Cortex of kidney (tissue), 1 donor: ENCODE measurements at places on chromosomes 7 and 10.

DNA sequence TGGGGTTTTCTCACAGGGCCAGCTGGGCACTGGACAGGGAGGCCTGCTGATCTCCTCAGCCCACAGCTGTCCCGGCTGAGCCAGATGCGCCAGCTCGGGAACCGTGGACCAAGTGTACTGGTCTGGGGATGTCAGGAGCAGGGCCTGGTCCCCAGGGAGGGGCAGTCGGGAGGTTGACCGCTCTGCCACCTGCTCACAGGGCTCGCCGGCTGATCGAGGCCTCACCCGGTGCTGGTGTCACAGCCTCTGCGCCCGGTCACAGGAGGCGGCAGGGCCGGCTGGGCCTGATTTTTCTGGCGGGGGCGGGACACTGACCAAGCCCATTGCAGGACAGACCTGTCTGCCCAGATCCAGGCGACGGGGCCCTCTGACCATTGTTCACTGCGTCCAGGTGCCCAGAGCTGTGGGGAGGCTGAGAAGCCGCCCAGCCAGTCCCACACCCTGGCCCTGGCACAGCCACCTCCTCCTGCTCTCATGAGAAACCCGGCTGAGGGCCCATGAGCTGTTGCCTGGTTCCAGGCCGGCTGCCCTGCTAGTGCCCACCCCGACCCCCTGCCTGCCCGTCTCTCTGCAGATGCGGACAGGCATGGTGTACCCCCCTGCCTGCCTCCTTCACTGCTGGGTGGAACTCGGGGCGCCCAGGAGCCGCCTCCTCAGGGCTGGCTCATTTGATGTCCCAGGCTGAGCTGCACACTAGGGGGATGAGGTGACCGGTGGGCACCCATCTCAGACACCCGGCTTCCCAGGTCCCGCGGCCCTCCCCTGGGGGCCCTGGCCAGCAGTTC, 3.0 kb upstream of the TMEM184A start:
- no peak for DNase-seq

GRCh38 chr7:70343519-70343918, 745.2 kb downstream of the AUTS2 start:
- no peak for DNase-seq

GRCh38 chr10:77821551-77821950, 105.0 kb downstream of the DLG5 start:
- DNase-seq = no peak

GRCh38 chr10:48658243-48658974, 26.3 kb upstream of the WDFY4 start:
- no peak for DNase-seq

DNA sequence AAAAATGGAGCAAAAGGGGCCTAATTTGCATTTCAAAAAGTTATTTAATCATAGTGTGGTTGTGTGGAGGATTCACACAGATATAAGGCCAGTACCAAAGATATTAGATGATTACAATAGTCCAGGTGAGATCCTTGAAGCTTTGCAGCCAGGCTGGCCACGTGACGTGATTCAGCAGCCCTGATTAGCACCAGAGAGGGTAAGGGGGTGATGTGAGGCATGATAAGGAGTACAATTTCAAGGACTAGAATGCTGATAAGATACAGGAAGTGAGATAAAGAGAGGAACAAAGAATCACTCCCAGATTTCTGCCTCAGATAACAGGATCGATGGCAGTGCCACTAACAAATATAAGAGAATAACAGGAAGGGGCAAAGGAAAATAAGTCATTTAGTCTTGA, 108.4 kb upstream of the PALS2 start:
- DNase-seq = no peak

DNA sequence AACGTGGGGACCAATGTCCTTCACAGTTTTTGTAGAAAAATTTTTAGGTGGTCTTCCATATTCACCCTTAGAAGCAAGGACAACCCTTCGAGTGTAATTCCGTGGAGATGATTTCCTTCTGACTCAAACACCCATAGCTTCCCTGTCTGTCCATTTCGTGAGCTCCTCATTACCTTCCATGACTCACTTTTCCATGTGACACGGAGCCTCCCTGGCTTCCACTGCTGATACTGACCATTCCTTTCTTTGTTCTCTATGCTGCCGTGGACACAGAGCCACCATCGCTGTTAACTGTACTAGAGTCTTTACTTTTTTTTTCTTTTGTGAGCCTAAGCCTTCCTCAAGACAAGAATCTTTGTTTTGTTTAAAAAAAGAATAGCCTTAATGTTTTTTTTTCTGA, 12.5 kb upstream of the ARMS2 start:
- DNase-seq = no peak

DNA sequence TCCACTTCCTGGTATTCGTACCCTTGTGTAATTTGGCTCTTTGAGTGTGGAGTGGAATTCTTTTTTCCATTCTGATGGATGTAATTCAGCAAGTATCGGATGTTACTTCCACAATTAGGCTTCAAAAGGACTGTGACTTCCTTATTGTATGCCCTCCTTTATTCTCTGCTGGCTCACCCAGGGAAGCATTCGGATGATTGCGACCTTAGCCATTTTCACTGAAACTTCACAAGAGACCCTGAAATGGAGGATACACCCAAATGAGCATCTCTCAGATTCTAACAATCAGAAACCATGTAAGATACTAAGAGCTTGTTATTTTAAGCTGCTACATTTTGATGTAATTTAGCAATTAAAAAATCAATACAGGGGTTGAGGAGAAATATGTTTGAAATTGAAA, 493.1 kb downstream of the DNAJB9 start:
- no peak for DNase-seq

- DNase-seq = no peak
Observed at GRCh38 chr7:90804370-90804769, 208.2 kb downstream of the CDK14 start.

GRCh38 chr10:127159648-127160245, 36.6 kb downstream of the INSYN2A start:
- DNase-seq = no peak

GRCh38 chr10:86060386-86061277, 306.0 kb downstream of the GRID1 start:
- DNase-seq = no peak

- DNase-seq = no peak
Observed at GRCh38 chr7:30965372-30965771, 1.6 kb downstream of the GHRHR start.

GRCh38 chr7:135335628-135336139, 102.0 kb downstream of the STRA8 start:
- no peak for DNase-seq

DNA sequence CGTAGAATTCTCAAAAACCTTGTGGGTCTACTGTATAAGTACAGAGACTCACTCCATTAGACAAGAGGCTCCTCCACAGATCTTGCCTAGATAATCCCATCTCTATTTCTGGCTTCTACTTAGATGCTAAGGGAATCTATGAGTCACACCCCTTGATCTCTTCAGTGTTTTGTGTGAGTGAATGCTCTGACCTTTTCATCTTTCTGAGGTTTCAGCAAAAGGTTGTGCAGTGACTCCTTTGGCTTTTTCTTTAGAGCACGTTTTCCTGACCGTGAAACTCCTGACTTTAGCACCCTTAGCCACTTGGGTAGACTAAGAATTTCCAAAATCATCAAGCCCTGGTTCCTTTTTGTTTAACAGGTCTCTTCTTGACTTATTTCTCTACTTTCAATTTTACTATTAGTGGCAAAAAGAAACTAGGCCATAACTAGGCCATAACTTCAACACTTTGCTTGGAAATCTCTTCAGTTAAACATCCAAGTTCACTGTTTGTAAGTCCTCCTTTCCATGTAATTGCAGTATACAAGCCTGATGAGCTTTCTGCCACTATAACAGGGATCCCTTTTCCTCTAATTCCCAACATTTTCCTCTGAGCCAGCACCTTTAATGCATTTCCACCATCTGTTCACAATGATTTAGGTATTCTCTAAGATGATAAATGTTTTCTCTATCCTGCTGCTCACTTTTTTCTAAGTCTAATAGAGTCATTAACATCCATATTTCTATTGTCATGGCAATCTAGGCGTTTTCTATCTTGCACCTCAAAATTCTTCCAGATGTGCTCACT, 19.4 kb downstream of the COPG2 start:
- no peak for DNase-seq

GRCh38 chr7:30470771-30471170, 7.8 kb downstream of the NOD1 start:
- no peak for DNase-seq

- DNase-seq = no peak
Observed at GRCh38 chr10:23035569-23035968, 59.8 kb upstream of the MSRB2 start.

- DNase-seq = no peak
Observed at GRCh38 chr10:107614939-107615685, 450.6 kb upstream of the SORCS1 start.

GRCh38 chr10:29332061-29332760, 43.3 kb downstream of the LYZL1 start:
- DNase-seq = no peak

DNA sequence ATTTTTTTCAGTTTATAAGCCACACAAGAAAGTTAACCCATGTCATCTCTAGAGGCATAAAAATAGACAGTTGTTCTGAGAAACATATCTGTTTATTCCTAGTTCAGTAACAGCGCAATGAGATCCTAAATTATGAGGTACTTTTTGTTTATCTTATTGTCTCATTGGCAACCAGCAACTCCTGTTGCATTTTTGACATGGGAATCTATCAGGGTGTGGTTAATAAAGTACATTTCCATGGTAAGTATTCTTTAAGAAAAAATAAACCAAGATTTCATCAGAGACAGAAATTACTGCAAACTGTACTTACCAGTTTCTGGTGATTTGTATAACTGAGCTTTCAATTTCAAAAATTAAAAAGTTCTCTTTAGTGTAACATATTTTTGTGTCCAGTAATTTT, 9.0 kb downstream of the FAS start:
- no peak for DNase-seq

GRCh38 chr7:2313450-2314208, 612 bp downstream of the SNX8 start:
- no peak for DNase-seq

GRCh38 chr10:36116040-36116439, 473.9 kb upstream of the FZD8 start:
- DNase-seq = no peak

DNA sequence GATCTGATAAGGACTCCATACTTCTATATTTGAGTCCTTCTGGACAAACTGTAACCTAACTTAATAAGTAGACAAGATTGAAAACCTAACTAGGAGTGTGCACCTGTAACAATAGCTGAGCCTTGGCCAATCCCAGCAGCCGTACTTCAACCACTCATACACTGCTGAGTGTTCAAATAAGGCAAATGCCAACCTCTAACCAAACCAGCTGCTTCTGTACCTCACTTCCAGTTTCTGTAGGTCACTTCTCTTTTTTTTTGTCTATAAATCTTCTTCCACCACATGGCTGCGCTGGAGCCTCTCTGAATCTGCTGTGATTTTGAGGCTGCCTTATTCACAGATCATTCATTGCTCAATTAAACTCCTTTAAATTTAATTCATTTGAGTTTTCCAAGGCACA, 753.2 kb downstream of the DNAJB9 start:
- no peak for DNase-seq

DNA sequence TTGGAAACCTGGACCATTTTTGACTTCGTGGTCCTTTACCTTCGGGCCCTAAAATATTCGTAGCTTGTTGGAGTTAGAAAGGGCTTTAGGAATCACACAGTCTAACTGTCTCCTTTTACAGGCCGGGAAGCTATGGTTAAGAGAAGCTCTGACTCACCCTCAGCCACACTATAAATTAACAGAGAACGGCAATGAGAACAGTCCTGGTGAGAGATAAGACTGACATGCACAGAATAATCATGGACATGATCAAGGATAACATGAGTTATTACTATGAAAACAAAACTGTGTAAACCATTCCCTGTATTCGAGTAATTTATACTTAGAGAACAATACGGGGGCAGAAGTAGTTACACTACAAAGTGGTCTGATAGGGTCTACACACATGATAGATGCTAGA, 162.5 kb upstream of the MALRD1 start:
- no peak for DNase-seq

DNA sequence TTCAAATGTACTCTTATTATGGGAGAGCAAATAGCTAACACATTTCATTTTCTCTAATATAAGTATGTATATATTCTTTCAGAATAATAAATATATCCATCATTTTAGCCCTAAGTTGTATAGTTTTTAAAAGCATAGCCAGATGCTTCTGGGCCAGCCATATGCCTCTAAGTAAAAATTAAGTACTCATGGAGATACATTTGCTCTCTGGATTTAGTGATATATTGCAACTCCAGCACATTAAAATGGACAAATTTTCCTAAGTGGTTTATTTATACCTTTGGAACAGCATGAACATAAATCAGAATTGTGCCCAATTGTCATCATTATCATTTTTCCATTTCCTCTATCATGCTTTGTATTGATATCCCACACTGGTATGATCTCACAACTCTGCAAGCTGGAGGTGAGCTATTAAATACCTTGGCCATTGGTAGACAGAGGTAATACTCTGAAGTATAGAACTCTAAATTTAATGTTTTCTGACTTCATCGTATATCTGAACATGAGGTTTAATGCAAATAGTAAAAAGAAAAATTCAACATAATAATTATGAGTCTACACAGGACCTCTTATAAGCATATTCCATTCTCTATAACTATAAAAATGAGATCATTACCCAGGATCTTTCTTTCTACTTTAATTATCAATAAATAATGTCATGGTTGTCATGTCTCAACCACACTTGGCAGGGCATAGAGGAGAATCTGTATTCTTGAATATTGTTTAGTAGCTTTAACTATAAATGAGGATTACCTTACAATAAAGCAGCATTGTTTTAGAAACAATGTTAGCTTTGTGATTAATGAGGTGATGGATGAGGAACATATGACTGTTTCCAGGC, 90.8 kb downstream of the AGMO start:
- no peak for DNase-seq

DNA sequence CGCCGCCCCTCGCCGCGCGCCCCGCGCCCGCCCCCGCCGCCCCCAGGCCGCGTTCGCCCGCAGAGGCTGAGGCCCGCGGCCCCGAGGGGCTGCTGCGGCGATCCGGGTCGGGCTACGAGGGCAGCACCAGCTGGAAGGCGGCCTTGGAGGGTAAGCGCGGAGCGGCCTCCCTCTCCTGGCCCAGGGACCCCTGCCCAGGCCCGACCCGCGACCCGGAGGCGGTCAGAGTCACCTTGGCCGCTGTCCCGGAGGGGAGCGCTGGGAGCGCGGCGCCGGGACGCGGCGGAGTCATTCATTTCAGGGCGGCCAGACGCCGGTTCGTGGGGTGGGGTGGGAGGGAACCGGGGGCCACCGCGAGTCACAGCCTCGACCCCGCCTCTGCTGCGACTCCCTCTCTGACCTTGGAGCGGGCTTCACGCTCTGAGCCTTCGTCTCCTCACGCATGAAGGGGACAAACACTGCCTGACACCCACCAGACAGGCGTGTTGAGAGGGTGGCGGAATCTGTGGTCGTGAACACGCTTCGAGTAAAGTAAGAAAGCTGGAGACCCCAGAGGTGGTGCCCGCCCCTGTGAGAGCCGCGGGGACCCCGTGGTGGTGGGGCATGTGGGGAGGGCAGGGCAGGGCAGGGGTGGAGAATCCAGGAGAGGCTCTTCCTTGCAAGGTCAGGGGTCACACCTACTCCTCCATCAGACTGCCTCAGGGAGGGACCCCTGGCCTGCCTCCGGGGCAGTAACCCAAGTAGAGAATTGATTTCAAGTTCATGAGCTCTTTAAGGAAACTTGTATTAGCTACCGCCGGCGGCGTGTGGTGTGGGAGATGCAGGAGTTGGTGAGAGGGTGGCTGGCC, 707 bp downstream of the CLEC2L start:
- DNase-seq = no peak

GRCh38 chr10:86599729-86600128, 54.6 kb upstream of the OPN4 start:
- no peak for DNase-seq
